ENCODE measurements at places on chromosomes 5 and 9.

- no peak for DNase-seq
Observed at GRCh38 chr5:78628270-78628992, 20.1 kb downstream of the LHFPL2 start.

GRCh38 chr5:156914371-156914737, 48.7 kb downstream of the TIMD4 start:
- DNase-seq = no peak

DNA sequence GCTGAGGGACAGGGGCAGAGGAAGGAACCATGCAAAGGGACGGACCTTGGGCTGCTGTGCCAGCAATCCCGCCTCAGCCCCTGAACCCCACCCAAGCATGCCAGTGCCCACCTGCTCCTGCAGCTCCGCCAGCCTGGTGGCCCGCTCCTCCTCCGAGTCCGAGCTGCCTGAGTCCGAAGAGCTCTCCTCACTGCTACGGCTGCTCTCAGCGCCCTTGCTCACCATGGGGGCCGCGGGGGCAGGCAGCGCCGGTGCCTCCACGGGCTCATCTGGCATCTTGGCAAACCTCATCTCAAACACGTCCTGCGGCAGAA, 16.3 kb downstream of the BRD3OS start:
- no peak for DNase-seq

GRCh38 chr9:131094622-131095021, 1.7 kb upstream of the AIF1L start:
- no peak for DNase-seq

GRCh38 chr9:72445306-72445995, 76.0 kb upstream of the TMC1 start:
- no peak for DNase-seq

GRCh38 chr9:27726244-27727081, 153.2 kb upstream of the C9orf72 start:
- DNase-seq = peak; percentile 49
